ENCODE measurements at places on chromosomes 13 and 19.

GRCh38 chr13:38363219-38363618, 13.6 kb downstream of the UFM1 start:
- DNase-seq, result no peak

GRCh38 chr19:48363500-48363809, 285 bp downstream of the TMEM143 start:
- DNase-seq, result no peak

GRCh38 chr13:52127783-52128702, 830 bp downstream of the NEK5 start:
- DNase-seq, result no peak

DNA sequence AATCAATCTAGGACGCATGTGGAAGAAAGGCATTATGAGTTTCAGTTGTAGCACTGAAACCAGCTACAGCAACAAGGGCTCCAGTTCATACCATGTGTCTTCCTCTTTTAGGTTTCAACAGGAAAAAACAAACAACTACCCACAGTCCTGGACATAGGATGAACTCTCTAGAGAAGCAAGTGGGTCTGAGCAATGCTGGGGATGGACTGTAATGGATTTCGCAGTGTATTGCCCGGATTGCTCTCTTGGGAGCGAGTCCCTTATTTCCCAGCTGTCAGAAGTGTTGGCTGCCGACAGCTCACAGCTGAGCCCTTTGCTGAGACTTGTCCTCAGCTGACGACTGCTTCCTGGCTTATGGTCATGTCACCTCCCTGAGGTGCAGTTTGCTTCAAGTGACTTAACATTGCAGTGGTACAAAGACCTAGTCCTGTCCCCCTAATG, 12.1 kb upstream of the MYCBP2 start:
- no peak for DNase-seq

- no peak for DNase-seq
Observed at GRCh38 chr13:111401755-111402154, 81.3 kb downstream of the TEX29 start.

GRCh38 chr13:68988176-68988575, 1119.5 kb upstream of the ATXN8OS start:
- no peak for DNase-seq

DNA sequence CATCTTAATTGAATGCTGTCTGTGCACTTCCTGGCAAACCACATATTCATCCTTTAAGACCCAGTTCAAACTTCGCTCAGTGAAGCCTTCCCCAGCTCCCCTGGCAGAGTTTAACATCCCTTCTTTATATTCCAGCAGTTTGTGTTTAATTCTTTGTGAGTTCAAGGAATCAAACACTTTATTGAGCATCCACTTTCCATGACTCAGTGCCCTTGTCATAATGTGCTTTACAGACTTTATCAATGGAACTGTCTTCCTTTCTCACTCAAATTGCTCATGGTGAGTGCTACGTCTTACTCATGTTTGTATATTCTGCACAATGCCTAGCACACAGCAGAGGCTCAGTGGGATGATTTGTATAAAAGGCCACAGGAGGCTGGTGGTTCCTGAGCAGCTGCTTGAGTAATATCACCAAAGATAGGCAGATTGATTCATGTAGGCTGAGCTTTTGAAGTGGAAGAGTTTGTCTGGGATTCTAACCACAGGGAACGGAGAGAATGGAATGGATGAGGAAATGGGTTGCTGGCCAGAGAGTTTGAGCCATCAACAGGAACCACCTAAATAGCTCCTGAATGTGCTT, 44.2 kb downstream of the SERTM1 start:
- no peak for DNase-seq

GRCh38 chr19:30743011-30743410, 370.8 kb downstream of the ZNF536 start:
- no peak for DNase-seq

GRCh38 chr13:30376426-30377311, 45.6 kb upstream of the UBE2L5 start:
- DNase-seq, result no peak

DNA sequence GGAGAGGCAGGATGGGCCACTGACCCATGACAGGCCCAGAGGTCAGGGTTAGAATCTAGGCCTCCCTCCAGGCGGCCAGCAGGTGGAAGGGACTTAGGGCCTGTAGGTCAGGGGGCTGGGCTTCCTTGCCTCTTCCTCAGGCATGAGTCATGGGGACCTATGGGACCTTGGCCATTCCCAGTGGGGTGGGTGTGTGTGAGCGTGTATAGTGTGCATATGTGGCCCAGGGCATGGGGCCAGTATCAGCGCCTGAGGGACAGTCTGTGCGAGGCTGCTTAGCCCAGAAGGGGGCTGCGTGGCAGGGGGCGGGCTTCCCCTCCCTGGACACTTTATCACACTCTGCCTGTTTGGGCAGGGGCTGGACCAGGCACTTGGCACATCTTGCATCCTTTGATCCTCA, 13.3 kb downstream of the KCTD15 start:
- no peak for DNase-seq

GRCh38 chr13:35814605-35815011, 316.6 kb downstream of the DCLK1 start:
- no peak for DNase-seq
